Osteoblast (primary cell): ENCODE measurements at places on chromosomes 16 and 17.

DNA sequence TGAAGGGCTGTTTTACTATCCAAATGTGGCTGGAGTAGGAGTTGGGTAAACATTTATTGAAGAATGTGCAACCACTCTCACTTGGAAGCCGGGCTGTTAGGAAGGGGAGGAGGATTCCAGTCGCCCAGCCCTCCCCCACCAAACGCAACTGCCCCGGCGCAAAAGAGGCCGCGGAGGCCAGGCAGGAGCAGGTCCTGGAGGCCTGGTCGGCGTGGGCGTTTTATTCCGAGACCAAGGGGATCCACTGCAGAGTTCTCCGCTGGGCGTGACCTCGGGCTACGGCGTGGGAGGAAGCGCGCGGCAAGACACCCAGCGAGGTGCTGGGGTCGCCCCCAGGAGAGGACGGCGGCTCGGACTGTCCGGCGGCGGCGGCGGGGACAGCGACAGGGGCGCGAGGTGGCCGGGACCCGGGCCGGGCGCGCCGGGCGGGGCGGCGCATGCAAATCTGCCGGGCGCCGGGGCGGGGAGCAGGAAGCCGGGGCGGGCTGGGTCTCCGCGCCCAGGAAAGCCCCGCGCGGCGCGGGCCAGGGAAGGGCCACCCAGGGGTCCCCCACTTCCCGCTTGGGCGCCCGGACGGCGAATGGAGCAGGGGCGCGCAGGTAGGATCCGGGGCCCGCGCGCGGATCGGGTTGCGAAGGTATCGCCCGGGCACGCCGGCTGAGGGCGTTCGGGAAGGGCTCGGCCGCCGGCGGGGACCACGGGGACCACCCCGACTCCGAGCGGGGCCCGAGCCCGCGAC lies at the start of gene IL4R:
IL4R (plus strand) TSS at position 553 of the 739 bp plus-strand sequence. CDS start 26,230 bp downstream, outside the sequence.
- peak within 1 kb of the TSS; percentile 89 for H3K4me3 ChIP-seq
- H3K27me3 ChIP-seq: no peaks in the 10 kb centered on the region
- peaks cover 8% of the 10 kb centered on the region for H3K36me3 ChIP-seq

DNA sequence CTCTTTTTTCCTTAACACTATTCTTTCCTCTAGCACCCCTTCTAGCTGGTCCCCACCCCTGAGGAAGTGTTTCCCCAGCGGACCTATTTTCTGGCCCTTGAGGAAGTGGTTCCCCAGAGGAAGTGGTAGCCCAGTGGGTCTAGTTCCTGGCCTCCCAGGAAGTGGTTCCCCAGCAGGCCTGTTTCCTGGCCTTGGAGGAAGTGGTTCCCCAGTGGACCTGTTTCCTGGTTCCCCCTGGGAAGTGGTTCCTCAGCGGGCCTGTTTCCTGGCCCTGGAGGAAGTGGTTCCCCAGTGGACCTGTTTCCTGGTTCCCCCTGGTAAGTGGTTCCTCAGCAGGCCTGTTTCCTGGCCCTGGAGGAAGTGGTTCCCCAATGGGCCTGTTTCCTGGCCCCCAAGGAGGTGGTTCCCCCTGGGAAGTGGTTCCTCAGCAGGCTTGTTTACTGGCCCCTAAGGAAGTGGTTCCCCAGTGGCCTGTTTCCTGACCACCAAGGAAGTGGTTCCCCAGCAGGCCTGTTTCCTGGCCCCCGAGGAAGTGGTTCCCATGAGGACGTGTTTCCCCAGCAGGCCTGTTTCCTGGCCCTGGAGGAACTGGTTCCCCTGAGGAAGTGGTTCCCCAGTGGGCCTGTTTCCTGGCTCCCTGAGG lies 58.3 kb downstream of the NTN1 start:
- H3K27me3 ChIP-seq: no peaks in the 10 kb centered on the region
- no peak overlapping the region for H3K27ac ChIP-seq

GRCh38 chr17:2835780-2836179 lies 39.5 kb downstream of the RAP1GAP2 start:
- no peak overlapping the region for H3K4me3 ChIP-seq
- H3K27ac ChIP-seq: no peak overlapping the region
- H3K27me3 ChIP-seq: peaks cover 8% of the 10 kb centered on the region

DNA sequence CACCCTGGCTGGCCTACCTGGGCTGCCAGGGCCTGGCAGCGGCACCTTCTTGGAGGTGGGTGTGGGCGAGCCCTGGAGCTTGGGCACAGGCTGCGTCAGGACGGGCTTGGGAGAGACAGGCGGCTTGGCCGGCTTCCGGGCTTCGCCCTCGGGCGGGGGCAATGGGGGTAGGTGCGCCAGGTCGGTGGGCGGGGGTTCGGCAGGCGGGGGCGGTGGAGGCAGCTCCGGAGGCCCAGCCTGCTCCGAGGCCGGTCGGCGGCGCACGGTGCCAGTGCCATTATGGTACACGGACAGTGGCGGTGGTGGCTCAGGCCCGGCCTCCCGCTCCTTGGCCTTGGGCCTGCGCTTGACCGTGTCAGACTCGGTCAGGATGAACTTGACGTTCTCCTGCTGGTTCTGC lies 16.8 kb downstream of the CASKIN1 start:
- H3K4me1 ChIP-seq: no peaks in the 10 kb centered on the region
- peaks cover 30% of the 10 kb centered on the region for H3K36me3 ChIP-seq
- no peak for DNase-seq
- H3K4me3 ChIP-seq: no peak overlapping the region

DNA sequence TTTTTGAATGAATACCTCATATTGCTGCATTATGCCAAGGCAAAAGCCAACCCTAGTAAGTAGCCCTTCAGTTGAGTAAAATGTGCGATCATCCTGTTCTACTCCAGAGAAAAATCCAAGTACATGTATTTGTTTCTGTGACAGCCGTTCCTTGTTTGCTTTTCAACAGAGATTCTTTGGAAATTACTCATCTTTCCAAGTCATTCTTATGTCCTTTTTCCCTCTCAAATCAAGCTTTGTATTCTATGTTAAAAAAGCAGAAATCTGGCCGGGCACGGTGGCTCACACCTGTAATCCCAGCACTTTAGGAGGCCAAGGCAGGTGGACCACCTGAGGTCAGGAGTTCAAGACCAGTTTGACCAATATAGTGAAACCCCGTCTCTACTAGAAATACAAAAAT lies 112.9 kb upstream of the HAS3 start:
- H3K27ac ChIP-seq: peak overlapping the region; percentile 89
- DNase-seq: peak; percentile 44
- H3K36me3 ChIP-seq: no peaks in the 10 kb centered on the region
- peaks cover 38% of the 10 kb centered on the region for H3K4me1 ChIP-seq

DNA sequence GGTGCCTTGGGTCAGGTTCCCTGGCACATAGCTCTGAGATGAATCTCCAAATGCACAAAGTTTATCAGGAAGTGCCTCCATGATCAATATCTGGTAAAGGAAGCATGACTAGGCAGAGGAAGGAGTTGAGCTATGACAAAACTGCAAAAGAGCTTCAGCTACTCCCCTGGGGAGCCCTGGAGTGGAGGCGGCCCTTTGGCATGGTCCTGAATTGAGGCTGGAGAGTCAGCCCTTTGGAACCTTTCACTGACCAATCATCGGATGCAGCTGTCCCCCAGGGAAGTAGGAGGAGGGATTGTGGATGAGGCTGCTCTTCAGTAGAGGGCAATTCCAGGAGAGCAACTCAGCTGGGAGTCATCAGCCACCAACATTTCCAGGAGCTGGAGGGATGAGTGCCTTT lies 46.1 kb upstream of the NLRP1 start:
- no peak overlapping the region for H3K4me3 ChIP-seq
- peaks cover 24% of the 10 kb centered on the region for H3K4me1 ChIP-seq
- peak; percentile 94 for DNase-seq
- peak overlapping the region; percentile 66 for H3K27ac ChIP-seq

GRCh38 chr17:51427856-51428255 lies 167.5 kb downstream of the UTP18 start:
- H3K36me3 ChIP-seq: no peaks in the 10 kb centered on the region
- H3K4me1 ChIP-seq: no peaks in the 10 kb centered on the region
- H3K27ac ChIP-seq: no peak overlapping the region
- no peak overlapping the region for H3K4me3 ChIP-seq

DNA sequence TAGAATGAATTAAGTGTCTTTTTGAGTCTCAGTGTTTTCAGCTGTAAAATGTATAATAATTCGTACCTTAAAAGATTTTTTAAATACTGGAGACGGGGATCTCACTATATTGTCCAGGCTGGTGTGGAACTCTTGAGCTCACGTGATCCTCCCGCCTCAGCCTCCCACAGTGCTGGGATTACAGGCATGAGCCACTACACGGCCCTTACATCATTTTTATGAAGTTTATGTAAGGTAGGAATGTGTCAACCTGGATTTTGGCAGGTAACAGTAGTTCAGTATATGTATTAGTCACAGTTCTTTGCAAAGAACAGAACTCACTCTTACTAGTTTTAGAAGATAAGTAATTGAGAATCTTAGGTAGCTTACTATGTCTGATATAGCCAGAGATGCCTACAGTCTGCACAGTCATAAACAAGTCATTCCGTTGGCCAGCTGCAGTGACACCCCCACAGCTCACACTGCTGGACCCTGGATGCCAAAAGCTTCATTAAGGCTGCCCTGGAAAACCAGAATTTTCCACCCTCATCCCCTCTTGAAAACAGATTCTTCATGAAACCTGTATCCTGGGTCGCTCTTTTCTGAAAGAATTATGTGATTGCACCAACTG lies 583 bp upstream of the COX6A2 start:
- H3K4me3 ChIP-seq: no peak overlapping the region
- peaks cover 11% of the 10 kb centered on the region for H3K27me3 ChIP-seq
- no peaks in the 10 kb centered on the region for H3K36me3 ChIP-seq
- no peaks in the 10 kb centered on the region for H3K4me1 ChIP-seq

- peaks cover 14% of the 10 kb centered on the region for H3K4me1 ChIP-seq
- H3K4me3 ChIP-seq: no peak overlapping the region
- H3K27ac ChIP-seq: no peak overlapping the region
Observed at GRCh38 chr17:29577385-29578211, 9.1 kb downstream of the TP53I13 start.

GRCh38 chr17:1449412-1449967 lies 6.5 kb downstream of the CRK start:
- no peak for DNase-seq
- peaks cover 3% of the 10 kb centered on the region for H3K4me1 ChIP-seq
- H3K4me3 ChIP-seq: no peak overlapping the region
- no peaks in the 10 kb centered on the region for H3K27me3 ChIP-seq
- no peak overlapping the region for H3K27ac ChIP-seq
- H3K36me3 ChIP-seq: peaks cover 15% of the 10 kb centered on the region

GRCh38 chr16:1614456-1615102 lies 2.4 kb downstream of the CRAMP1 start:
- DNase-seq: peak; percentile 98
- no peaks in the 10 kb centered on the region for H3K27me3 ChIP-seq
- H3K27ac ChIP-seq: peak overlapping the region; percentile 27
- H3K4me3 ChIP-seq: peak overlapping the region; percentile 86
- H3K4me1 ChIP-seq: peaks cover 39% of the 10 kb centered on the region

- peak; percentile 43 for DNase-seq
- H3K27me3 ChIP-seq: peaks cover 12% of the 10 kb centered on the region
- H3K4me1 ChIP-seq: peaks cover 16% of the 10 kb centered on the region
- no peak overlapping the region for H3K4me3 ChIP-seq
- H3K36me3 ChIP-seq: no peaks in the 10 kb centered on the region
Observed at GRCh38 chr16:57303021-57303909, 18.8 kb upstream of the PLLP start.

GRCh38 chr16:75446416-75446815 lies 13.1 kb upstream of the CFDP1 start:
- H3K27ac ChIP-seq: no peak overlapping the region
- H3K36me3 ChIP-seq: peaks cover 7% of the 10 kb centered on the region
- no peaks in the 10 kb centered on the region for H3K4me1 ChIP-seq

GRCh38 chr16:20430948-20431347 lies 20.4 kb upstream of the ACSM2A start:
- H3K4me3 ChIP-seq: no peak overlapping the region
- H3K4me1 ChIP-seq: no peaks in the 10 kb centered on the region
- DNase-seq: no peak
- H3K27ac ChIP-seq: no peak overlapping the region
- no peaks in the 10 kb centered on the region for H3K36me3 ChIP-seq

- H3K36me3 ChIP-seq: peaks cover 12% of the 10 kb centered on the region
- no peak overlapping the region for H3K4me3 ChIP-seq
- no peak for DNase-seq
- no peak overlapping the region for H3K27ac ChIP-seq
- H3K4me1 ChIP-seq: peaks cover 37% of the 10 kb centered on the region
Observed at GRCh38 chr16:54921206-54921824, 9.3 kb upstream of the IRX5 start.

- H3K4me3 ChIP-seq: no peak overlapping the region
- H3K36me3 ChIP-seq: no peaks in the 10 kb centered on the region
- H3K27ac ChIP-seq: no peak overlapping the region
- H3K4me1 ChIP-seq: no peaks in the 10 kb centered on the region
- H3K27me3 ChIP-seq: peaks cover 21% of the 10 kb centered on the region
- DNase-seq: no peak
Observed at GRCh38 chr17:46968224-46968834, 10.7 kb downstream of the RPRML start.

GRCh38 chr17:80248894-80249710 lies 11.6 kb upstream of the RNF213 start:
- no peaks in the 10 kb centered on the region for H3K36me3 ChIP-seq
- DNase-seq: peak; percentile 50

DNA sequence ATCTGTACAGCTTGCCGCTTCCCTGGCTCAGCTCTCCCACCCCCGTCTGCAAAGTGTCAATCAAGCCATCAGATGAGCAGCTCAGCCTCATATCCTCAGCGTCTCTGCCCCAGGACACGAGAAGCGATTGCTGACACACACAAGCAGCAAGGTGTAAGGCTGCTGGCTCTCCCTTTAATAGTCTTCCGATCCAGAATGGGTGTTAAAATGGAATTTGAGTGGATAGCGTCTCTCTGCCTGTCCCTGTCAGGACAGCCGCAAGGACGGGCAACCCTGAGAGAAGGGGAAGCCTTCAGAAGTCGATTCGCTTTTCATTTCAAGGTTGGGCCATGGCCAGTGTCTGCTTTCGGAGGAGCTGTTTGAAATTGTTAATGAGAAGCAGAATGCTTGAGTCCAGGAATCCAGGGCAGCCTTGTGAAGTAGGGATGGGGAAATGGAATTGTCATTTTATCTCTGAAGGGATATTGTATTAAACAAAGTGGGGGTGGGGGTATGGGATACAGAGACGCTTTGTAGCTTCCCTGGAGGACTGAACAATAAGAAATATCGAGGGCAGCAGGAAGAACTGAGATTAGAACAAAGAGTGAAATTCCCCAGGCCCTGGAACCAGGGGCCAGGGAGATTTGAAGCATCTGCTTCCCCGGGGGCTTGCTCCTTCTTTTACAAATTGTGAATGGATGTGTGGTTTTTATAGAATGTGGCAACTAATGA lies 4.7 kb upstream of the PIPOX start:
- H3K27me3 ChIP-seq: peaks cover 55% of the 10 kb centered on the region
- no peak overlapping the region for H3K27ac ChIP-seq
- H3K36me3 ChIP-seq: no peaks in the 10 kb centered on the region
- DNase-seq: no peak
- peaks cover 24% of the 10 kb centered on the region for H3K4me1 ChIP-seq

GRCh38 chr17:44979426-44979995 lies 11.4 kb upstream of the C1QL1 start:
- peaks cover 12% of the 10 kb centered on the region for H3K27me3 ChIP-seq
- H3K4me1 ChIP-seq: peaks cover 12% of the 10 kb centered on the region
- H3K36me3 ChIP-seq: no peaks in the 10 kb centered on the region
- DNase-seq: no peak

GRCh38 chr17:4548061-4548461 lies 7.1 kb downstream of the MYBBP1A start:
- H3K4me3 ChIP-seq: no peak overlapping the region
- no peak overlapping the region for H3K27ac ChIP-seq
- H3K36me3 ChIP-seq: peaks cover 57% of the 10 kb centered on the region
- H3K27me3 ChIP-seq: no peaks in the 10 kb centered on the region

- H3K27ac ChIP-seq: no peak overlapping the region
- no peaks in the 10 kb centered on the region for H3K27me3 ChIP-seq
- H3K36me3 ChIP-seq: no peaks in the 10 kb centered on the region
- no peak for DNase-seq
- no peaks in the 10 kb centered on the region for H3K4me1 ChIP-seq
Observed at GRCh38 chr17:54339731-54340130, 517.0 kb downstream of the KIF2B start.

- peaks cover 9% of the 10 kb centered on the region for H3K4me1 ChIP-seq
- DNase-seq: no peak
- H3K4me3 ChIP-seq: no peak overlapping the region
- H3K27ac ChIP-seq: no peak overlapping the region
- no peaks in the 10 kb centered on the region for H3K27me3 ChIP-seq
Observed at GRCh38 chr17:15438491-15439105, 28.8 kb downstream of the CDRT4 start.
